ENCODE measurements at places on chromosomes 6 and 20. TPM values are rescaled to one million over a fixed set of nuclear protein-coding genes. Genes with fewer than 3 reads are reported as not detected.

GRCh38 chr6:6588064-6588923 lies at the start of gene LY86:
Gene LY86, plus strand, starts transcription at chr6:6588720. Its CDS starts 15 bp downstream, at chr6:6588735.
- DNase-seq, result no peak

DNA sequence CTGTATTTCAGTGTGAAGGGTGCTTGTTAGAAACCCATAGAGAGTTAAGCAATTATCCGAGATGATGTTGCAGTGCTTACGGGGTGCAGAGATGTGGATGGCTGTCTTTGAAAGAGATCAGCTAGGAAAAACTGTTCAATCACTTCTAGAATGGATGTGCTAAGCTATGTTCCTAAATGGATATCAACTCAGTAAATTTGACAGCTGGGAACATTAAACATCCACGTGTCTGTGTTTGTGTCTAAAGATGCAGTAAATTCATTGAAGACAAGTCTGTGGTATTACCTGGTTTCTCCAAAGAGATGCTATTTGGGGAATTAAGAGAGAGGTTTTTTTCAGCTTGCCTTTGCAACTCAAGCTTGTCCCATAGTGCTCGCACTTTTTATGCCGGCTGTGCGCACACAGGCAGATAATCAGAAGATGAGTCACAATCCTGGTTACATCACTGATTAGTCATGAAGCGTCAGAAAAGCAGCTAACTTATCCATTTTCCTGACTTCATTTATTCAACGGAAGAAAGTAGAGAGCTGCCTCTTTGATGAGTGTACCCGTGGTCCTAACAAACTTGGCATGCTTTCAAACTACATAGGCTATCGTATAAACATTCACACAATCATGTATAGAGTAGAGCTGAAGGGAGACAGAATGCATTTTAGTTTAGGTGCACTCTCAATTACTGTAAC lies 691.7 kb upstream of the SLC35B3 start:
- DNase-seq, result no peak

Gene UBE2V1
- 147 TPM for total RNA-seq

Gene SLC22A7
- total RNA-seq, result 0.37 TPM

DNA sequence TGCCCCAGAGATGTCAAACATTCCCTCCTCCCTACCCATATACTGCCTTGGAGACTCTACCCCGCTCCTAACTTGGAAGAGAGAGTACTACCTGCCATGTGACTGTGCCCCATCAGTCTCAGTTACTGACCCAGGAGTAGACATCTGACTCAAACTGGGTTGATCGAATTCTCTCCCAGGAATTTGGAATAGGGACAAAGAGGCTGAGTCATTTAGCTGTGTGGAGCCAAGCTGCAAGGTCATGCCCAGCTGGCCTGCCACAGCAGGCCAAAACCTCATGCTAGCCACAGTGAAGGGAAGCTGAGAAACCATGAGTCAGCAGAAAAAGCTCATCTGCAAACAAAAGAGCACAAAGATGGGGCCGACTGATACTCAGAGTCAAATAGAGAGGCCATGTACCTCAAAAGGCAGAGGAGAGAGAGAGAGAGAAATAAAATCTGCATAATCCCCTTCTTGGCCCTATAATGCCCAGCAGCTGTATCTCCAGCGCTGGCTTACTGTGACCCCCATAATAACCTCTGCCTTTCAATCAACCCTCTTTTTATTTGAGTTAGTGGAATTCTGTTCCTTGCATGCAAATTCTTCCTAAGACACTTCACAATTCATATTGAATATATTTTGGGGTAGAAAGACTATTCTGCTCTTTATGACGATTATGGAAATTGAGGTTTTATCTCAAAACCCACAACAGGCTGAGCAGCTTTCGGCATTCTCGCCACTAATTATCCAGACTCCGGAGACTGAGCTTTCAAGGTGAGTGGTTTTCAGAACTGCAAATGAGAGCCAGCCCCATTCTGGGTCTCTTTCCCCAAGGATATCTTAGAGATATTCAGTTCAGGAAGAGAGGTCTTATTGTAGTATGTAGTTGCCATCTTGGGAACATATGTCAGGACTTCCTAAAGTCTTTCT lies 21.4 kb upstream of the AKIRIN2 start:
- DNase-seq, result no peak

DNA sequence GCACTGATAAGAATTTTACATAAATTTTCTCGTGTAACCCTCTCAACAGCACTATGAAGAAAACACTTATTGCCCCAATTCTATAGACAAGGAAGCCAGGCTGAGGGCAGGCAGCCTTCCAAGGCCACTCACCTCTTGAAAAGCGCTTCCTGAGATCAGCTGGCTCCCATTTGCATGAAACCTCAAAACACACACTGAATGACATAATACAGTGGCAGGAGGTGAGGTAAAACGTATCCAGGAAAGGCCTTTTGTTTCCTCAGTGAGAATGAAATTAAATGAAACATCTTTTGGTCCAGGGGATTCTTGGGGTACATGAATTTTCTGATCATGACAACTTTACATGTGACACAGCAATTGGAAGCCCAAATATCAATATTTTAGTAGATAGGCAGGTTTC lies 112.5 kb downstream of the WDR27 start:
- DNase-seq, result no peak

Gene MOG
- total RNA-seq, result not detected

- no peak for DNase-seq
Measured at GRCh38 chr6:26342106-26343004, 22.6 kb upstream of the BTN3A2 start.

GRCh38 chr20:37567331-37567665 lies 39.6 kb upstream of the BLCAP start:
- no peak for DNase-seq

Gene MROH8
- total RNA-seq, result 7.6 TPM

- no peak for DNase-seq
Measured at GRCh38 chr6:71489736-71490135, 201.1 kb downstream of the OGFRL1 start.

DNA sequence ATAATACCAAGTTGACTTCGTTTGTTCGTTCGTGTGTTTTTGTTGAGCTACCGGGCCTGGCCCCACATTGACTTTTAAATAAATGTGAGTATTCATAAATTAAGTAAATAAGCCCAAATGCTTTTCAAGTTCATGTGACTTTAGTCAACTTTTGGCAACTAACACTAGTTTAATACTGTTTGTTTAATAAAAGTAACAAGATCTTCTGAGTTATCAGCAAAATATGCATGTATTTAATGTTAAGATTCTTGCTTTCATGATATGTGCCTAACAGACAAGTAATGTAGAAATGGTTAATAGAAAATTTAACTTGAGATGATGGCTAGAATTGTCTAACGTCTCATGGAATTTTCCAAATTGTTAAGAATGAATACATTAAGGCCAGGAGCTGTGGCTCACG lies 38.7 kb upstream of the ECI2 start:
- no peak for DNase-seq

Gene CNKSR3
- total RNA-seq, result 11.7 TPM
